Activated CD8-positive, alpha-beta T cell treated with anti-CD3 and anti-CD28 coated beads, Interleukin-2, amount 10 ng/mL, durations not matched to agents 7 days and 5 days (primary cell): ENCODE measurements at places on chromosomes 12 and 14. TPM values are rescaled to one million over a fixed set of nuclear protein-coding genes. Genes with fewer than 3 reads are reported as not detected.
A peak's percentile ranks its signal among the peaks of the same experiment; 100 is the strongest.

The PFKM gene
- total RNA-seq = 20.6 TPM

DNA sequence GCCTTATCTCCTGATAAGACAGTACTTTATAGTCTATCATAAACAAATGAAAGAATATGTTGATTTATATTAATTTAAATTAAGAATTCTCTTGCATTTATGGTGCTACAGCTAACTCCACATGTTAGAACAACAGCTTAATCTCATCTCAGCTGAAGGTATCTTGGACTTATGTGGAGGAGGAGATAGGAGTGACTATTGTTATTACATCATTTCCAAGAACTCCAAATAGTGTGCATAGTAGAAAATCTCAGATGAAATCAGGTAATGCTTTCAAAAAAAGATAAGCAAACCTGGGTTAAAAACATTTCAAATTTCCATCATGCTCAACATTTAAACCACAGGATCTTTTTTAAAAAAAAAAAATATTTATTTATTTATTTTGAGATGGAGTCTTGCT is 31.3 kb upstream of the ISM2 start:
- no peak for DNase-seq

GRCh38 chr12:62435303-62436163 is 31.1 kb upstream of the MON2 start:
- peak; percentile 54 for DNase-seq

- DNase-seq = no peak
Observed at GRCh38 chr12:34625116-34625515, 602.8 kb downstream of the ALG10 start.

DNA sequence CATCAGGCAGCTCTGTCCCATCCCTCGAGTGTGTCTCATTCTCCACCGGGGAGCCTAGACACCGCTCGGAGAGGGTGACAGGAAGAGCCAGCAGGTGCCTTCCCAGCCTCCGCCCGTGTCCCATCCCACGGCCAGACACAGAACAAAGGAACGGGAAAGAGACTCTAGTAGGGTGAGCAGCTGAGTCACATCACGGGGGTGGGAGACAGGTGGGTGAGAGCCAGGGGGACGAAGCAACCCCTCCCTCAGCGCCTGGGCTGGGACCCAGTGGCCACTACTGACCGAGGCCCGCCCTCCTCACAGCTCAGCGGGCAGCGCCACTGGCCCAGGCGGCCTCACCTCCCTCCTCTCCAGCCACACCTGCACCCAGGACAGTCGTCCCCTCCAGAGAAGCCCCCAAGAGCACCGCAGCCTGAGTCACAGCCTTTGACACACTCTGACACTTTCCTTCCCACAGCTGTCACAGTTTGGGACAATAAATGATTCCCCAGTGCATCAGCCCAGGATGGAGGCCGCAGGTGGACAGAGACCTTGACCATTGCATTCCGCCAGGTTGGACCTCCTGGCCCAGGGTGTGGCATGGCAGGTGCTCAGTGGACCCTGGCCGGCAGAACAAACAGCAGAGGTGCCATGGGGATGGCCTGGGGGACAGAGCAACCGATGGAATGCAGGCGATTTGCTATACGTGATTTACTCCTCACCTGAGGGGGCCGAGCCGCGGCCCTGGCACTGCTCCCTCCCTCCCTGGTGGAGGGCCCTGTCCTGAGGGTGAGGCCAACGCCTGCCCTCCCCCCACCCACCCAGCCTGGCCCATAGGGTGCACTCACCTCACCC is 45.4 kb upstream of the GALNT9 start:
- DNase-seq = no peak

DNA sequence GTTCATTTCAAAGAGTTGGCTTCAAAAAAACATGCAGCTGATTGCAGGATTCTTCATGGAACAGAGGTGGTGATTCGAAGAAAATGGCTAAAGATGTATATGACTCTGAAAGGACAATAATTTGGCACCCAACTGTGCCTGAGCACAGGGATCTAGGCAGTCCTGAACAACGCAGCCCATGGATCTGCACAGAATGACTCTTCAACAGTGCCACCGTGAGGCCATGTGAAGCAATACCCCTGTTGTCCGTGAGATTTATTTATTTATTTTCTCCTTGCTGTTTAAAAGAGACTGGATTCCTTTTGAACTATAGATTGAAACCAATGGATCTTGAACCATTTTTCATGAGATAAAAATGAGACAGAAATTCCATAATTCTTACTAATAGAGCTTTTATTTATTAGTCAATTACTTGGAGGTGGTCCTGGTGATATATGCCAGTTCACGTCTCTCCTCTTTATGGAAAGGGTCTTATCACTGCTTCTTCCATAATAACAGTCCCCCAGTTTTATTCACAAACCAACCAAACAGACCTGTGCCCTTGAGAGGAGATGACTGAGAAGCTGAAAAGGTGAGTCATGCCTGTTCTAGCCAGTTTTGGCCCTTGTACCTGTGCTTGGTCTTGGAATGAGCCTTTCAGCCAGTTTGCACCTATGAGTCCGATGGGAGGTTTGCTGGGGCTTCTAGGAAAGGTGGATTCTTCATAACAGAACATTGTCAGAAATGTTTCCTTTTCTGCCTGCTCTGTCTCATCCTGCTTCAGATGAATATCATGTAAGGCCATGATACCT is 1598.3 kb downstream of the AACS start:
- no peak for DNase-seq

GRCh38 chr12:84723988-84724387 is 188.6 kb downstream of the SLC6A15 start:
- no peak for DNase-seq

GRCh38 chr12:63826006-63826585 is 18.4 kb upstream of the SRGAP1 start:
- DNase-seq = no peak

The SDR9C7 gene
- not detected for total RNA-seq

The ADAM21 gene
- total RNA-seq = not detected

The RAB15 gene
- 3.6 TPM for total RNA-seq

DNA sequence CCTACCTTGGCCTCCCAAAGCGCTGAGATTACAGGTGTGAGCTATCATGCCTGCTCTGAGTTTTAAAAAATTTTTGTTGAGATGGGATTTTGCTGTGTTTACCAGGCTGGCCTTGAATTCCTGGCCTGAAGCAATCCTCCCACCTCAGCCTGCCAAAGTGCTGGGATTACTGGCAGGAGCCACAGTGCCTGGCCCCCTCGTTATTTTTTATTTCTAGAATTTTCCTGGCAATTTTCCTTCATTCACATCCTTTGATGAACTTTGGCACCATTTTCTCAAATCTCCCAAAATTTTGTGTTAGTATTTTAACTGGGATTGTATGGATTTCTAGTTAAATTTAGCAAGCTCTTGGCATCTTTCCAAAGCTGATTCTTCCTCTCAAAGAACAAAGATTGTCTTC is 24.6 kb upstream of the SCARB1 start:
- DNase-seq = no peak

GRCh38 chr12:109727039-109727723 is 13.6 kb downstream of the FAM222A start:
- no peak for DNase-seq

The SLC5A8 gene
- total RNA-seq = not detected

GRCh38 chr14:74737753-74738325 is 24.9 kb downstream of the FCF1 start:
- DNase-seq = no peak

The KRT5 gene
- not detected for total RNA-seq

- DNase-seq = no peak
Observed at GRCh38 chr14:21626491-21627230, 8.1 kb downstream of the OR10G2 start.

DNA sequence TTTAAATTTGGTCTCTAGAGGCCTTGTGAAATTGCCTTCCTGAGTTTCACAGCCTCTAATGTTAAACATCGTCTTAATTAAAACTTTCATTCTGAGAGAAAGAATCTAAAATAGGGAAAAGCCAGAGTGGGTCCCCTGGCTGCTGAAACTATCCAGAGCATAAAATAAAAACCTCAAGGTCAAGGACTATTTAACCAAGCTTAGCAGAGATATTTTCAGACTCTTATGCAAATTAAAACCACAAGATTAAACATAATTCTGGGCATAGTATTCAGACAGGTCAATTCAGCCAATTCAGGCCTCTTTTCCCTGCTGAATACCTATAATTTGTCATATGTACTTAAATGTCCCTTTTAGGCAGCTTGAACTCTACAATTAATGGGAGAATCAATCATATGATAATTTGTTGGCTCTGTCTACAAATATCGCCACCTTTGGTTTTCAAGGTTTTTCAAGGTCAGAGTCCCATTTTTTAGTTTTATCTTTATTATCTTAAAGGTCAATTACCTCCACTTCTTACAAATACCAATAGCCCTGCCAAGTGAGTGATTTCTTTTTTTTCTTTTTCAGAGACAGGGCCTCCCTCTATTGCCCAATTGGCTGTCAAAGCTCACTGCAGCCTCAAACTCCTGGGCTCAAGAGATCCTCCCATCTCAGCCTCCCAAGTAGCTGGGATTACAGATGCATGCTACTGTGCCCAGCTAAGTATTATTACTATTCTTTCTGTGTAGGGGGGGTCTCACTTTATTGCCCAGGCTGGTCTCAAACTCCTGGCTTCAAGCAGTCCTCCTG is 257.1 kb downstream of the PHLDA1 start:
- no peak for DNase-seq

DNA sequence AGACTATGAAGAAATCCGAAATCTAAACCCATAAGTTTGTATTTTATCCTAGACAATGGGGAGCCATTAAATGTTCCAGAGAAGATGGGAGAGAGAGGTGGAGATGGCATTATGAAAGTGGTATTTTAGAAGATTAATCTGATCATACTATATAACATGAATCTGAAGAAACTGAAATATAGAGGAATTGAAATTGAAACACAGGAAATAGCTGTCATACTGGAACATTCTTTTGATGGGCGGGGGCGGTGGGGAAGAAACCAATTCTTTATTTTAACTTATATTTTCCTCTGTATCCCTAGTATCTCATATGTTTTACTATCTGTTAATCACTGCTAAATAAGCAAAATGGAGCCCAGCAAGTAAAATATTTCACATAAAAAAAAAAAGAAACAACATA is 27.0 kb upstream of the FOXN3 start:
- peak; percentile 37 for DNase-seq

DNA sequence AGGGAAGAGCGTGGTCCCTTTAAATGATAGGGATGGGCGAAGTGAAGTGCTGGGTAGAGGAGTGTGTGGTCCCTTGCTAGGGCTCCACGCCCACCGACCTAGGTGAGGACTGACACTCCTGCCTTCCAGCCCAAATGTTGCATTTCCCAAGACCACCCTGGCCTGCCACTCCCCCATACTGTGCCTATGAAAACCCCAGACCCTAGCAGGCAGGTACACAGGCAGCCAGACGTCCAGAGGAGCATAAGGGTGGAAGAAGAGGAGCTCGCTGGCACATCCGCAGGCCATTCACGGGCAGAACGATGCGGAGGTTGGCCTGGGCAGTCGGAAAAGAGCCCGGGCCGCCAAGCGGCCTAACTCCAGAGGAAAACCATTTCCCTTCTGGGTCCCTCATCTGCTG is 817 bp upstream of the IPO8 start:
- DNase-seq = no peak

GRCh38 chr14:77883131-77883846 is 83.4 kb downstream of the ADCK1 start:
- DNase-seq = no peak

DNA sequence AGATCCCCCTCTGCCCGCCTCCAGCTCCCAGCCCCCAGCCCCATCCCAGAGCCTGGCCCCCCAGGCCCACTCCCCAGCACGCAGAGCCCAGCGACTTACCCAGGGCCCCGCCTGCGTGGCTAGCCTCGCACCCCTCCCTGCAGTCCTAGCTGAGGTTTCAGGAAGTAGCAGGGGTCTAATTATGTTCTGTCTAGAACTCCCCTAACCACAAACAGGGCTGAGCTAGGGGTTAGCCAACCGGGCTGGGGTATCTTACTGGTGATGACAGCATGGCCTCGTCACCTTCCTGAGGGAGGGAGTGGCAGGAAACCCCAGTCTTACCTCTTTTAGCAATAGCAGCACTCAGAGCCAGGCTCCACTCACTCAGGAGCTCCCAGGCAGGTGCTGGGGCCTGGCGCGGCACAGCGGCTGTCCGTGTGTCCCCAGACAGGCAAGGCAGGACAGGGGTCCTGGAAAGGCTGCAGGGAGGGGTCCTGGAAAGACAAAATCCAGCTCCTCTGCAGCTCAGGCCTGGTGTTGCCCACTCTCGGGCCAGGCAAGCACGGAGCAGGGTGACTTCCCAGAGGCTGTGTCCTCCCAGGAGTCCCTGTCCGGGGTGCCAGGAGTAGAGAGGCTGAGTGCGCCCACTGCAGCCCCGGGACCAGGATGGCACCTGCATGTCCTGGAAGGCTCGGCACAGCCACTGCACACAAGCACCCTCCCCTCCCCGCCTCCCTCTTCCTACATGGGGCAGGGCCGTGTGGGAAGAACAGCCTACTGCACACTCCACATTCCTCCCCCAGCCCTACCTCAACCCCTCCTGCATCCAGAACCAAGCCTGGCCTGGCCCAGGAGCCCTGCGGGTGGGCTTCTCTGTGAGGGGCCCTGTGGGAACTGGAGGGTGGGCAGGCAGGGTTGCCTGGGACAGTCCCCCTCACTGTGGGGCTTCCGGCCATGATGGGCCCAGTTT is at the start of gene GPR132:
GPR132 (minus strand) TSS at position 151 of the 949 bp plus-strand sequence. CDS start 10,010 bp downstream, outside the sequence.
- peak; percentile 97 for DNase-seq

GRCh38 chr14:106013879-106014376 is 487.5 kb downstream of the TMEM121 start:
- DNase-seq = no peak

DNA sequence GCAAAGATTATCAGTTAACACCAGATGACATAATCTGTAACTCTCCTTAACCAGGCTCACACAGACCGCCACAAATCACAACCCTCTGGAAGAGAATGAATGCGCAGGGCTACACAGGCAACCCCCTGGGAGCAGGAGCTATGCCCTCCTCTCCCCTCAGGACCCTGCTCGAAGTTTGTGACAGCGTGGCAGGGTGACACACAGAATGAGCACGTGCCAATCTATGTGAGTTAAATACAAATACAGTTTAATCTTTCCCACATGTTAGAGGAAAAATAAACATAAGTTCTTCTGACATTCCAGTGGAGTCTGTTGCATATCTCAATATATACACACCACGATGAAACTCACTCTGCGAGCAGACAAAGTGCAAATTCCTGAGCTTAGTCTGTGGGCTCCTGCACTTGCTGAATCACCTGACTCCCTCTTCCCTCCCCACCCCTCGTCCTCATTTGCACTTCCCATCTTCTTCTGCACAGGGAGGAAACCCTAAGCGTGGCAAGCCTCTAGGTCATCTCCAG is 37.6 kb downstream of the BCAT1 start:
- no peak for DNase-seq

GRCh38 chr12:72876092-72876491 is 603.9 kb downstream of the TRHDE start:
- no peak for DNase-seq

- DNase-seq = no peak
Observed at GRCh38 chr12:117590386-117590785, 229.0 kb upstream of the NOS1 start.

- DNase-seq = no peak
Observed at GRCh38 chr12:20220339-20220738, 148.0 kb upstream of the PDE3A start.

DNA sequence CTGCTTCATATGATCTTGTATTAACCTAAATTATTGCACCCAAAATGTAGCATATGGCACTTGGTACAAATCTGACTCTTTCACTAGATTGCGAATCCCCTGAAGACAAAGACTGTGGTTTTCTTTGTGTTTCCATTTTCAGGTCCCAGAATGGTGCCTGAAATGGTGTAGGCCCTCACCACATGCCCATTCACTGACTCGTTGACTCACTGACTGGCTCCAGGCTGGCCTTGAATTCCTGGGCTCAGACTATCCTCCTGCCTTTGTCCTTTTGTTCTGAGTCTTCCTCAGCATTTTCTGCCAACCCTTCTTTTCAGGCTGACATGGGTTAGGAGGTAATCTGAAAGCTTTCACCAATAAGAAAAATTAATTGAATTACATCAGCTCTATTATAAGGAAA is 368.7 kb upstream of the GARIN6 start:
- no peak for DNase-seq

- DNase-seq = peak; percentile 41
Observed at GRCh38 chr12:123900871-123901376, 71.7 kb downstream of the CCDC92 start.
